ENCODE measurements at places on chromosomes 16 and 17.

DNA sequence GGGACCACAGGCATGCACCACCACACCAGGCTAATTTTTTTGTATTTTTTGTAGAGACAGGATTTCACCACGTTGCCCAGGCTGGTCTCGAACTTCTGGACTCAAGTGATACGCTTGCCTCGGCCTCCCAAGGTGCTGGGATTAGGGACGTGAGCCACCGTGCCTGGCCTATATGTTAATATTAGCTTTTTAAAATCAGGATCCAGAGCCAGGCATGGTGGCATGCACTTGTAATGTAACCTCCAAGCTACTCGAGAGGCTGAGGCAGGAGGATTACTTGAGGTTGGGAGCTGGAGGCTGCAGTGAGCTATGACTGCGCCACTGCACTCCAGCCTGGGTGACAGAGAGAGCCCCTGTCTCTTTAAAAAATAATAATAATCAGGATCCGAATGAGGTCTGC lies 8.5 kb upstream of the ADCY7 start:
- no peak for DNase-seq

GRCh38 chr16:1657841-1658240 lies 20.2 kb upstream of the JPT2 start:
- no peak for DNase-seq

GRCh38 chr17:62343764-62344270 lies 36.5 kb upstream of the EFCAB3 start:
- DNase-seq, result no peak

GRCh38 chr17:20151174-20151573 lies 142.0 kb downstream of the SPECC1 start:
- no peak for DNase-seq

DNA sequence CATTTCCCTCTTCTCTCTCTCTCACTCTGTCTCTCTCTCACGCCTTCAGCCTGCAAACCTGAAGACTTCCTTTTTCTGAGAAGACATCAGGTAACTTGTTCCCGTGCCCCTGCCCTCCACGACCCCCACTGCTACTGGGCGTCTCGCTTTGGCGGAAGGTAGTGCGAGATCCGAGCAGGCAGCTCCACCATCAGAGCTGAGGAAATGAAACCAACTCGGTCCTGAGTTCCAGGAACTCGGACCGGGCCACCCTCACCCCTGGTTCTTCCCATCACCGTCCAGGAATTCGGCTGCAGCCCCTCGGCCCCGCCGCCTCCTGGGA lies 585 bp downstream of the MLKL start:
- no peak for DNase-seq

- DNase-seq, result no peak
Observed at GRCh38 chr17:71866095-71866494, 254.7 kb upstream of the SOX9 start.

- DNase-seq, result no peak
Observed at GRCh38 chr17:6100891-6101500, 30.8 kb downstream of the WSCD1 start.

- DNase-seq, result no peak
Observed at GRCh38 chr16:14186795-14187221, 115.7 kb downstream of the MRTFB start.

GRCh38 chr17:63976702-63977101 lies 4.0 kb upstream of the SCN4A start:
- no peak for DNase-seq

DNA sequence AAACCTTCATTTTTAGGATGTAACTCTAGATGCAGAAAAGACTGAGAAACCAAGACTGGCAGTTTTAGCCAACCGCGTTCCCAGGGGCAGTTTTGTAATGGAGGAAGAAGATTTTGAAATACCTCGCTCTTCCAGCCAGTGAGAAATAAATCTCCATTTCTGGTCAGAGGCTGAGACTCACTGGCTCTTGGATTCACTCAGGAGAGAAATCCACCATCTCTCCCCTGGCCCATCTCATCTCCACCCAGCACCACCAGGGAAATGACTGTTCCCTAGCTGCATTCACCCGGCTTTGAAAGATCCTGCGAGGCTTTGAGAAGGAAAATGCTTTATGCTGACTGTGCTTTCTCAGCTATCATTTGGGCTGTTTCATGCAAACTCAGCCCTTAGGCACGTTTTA lies 185.2 kb downstream of the SOX9 start:
- no peak for DNase-seq

Measured in HCEC 1CT (cell line).